ENCODE measurements at places on chromosomes 1 and 21.

DNA sequence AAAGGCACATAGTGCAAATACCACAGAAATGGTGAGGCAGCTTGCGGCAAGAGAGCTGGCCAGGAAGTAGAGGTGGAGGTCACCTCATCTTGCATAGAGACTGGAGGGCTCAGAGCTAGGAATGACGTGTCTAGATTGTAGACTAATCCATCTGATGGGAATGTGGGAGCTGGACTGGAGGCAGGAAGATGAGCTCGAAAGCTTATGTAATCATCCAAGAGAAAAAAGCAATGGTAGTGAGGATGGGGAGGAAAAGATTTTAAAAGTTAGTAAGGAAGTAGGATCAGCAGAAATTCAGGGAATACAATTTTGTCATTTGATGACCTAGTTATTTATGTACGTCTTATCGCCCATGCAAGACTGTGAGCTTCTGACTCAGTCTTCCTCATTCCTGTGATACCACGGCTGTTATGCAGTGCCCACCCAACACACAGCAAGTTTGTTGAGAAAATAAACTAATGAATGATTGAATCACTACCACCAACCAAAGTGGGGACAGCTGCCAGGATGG is 123.9 kb downstream of the RRAGC start:
- DNase-seq, result no peak

DNA sequence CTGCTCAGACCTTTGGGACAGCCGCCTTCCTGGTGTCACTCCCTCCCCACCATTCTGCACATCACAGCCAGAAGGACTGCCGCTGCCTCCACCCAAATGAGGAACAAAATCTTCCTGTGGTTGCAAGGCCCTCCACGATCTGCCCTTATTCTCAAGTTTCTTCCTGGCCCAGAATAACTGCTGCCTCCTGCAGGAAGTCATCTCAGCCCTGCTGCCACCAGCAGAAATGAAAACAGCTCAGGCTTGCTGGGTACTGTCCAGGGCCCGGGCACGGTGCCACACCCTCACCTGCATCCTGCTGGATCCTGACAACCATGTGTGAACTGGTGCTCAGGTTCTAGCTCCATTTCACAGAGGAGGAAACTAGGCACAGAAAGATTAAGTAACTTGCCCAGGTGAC is 2.8 kb downstream of the CLDN19 start:
- no peak for DNase-seq

DNA sequence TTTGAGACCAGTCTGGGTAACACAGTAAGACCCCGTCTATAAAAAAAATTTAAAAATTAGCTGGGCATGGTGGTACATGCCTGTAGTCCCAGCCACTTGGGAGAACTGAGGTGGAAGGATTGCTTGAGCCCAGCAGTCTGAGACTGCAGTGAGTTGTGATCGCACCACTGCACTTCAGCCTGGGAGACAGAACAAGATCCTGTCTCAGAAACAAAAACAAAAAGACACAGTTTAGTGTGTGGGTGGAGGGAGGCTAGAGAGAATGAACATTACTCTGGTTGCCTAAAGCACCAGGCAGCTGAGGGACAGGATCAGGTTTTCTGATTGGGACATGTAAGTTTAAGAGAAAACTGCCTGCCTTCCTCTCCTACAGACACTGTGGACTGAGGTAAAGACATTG is 42.3 kb downstream of the VAMP4 start:
- DNase-seq, result no peak

GRCh38 chr1:211578640-211579439 is at the start of gene SLC30A1:
Gene SLC30A1 (minus strand): TSS chr1:211579161. CDS start chr1:211578612, 549 bp downstream.
- DNase-seq, result peak; percentile 100

- DNase-seq, result no peak
These were observed 72.8 kb upstream of the CD1D start for GRCh38 chr1:158107916-158108315.

DNA sequence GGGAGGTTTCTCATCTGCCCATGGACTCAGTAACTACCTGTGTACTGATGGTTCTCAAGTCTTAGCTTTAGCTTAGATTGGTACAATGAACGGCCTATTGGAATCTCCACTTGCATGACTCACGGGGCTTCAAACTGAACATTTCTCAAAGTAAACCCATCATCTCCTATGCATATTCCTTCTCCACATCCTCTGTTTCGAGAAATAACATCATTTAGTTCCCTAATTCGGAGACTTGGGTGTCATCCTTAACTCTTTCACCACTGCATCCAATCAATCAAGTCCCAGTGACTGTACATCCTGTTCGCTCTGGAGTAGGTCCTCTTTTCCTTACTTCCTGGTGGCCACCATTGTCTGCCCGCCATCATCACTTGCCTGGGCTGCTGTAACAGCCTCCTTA is 55.8 kb downstream of the LGR6 start:
- DNase-seq, result no peak

DNA sequence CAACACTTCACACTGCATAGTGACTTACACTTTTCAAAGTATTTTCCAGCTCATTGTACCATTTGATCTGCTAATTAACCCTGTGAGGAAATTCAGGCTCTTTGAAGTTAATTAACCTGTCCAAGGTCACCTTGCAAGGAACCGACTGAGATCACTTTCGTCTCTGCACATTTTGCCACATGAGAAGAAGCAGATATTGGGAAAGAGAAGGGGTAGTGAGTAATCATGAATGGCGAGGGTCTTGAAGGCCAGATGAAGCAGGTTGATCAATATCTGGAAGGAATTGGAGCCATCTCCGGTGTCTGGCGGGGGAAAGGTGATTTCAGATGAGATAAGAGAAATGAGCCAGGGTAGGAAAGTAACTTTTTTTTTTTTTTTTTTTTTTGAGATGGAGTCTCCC is 3.4 kb downstream of the APOA2 start:
- DNase-seq, result no peak

DNA sequence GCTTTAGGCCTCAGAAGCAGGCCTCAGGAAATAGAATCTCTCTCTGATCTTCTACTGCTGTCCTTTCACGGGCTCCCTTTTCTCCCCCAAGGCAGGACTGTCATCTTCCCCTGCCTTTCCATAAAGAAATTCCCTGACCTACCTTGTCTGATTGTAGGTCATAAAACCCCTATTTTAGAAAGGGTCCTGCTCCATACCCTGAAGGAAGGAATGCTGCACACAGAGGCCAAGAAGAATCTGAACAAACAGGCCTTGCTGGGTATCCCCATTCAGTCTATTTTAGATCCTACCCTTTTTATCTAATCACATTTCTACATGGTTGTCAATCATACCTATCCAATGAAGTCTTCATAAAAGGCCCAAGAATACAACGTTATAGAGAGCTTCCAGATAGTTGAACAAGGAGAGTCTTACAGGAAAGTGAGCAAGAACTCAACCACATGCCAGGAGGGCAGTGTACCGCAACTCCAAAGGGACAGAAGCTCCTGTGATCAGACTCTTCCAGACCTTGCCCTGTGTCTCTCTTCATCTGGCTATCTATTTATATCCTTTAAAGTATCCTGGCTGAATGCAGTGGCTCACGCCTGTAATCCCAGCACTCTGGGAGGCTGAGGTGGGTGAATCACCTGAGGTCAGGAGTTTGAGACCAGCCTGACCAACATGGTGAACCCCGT is 93.1 kb downstream of the SLC16A1 start:
- DNase-seq, result no peak

- DNase-seq, result no peak
These were observed 130.9 kb downstream of the PBX1 start for GRCh38 chr1:164689672-164690511.

DNA sequence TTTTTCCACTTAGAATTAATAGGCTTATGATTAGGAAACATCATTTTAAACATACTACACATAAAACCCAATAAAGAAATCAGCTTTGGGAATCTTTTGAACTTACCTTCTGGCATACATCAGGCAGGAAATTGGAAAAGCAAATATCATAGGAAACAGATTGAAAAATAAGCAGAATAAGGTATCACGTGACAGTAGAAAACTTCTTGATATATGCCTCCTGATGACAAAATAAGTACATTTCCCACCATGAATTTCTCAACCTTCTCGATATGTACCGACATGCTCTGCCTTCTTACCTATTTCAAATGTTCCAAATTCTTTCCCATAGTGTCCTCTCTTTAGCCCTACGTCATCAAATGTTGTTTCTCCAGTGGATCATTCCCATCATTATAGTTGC is 72.4 kb downstream of the CLCA4 start:
- no peak for DNase-seq

- no peak for DNase-seq
These were observed 61.8 kb upstream of the SOD1 start for GRCh38 chr21:31597683-31598082.

- DNase-seq, result peak; percentile 77
These were observed 6.6 kb downstream of the IFFO2 start for GRCh38 chr1:18949686-18950400.

- no peak for DNase-seq
These were observed 34.1 kb downstream of the AGT start for GRCh38 chr1:230679825-230680224.

GRCh38 chr1:42968654-42969053 is 10.0 kb upstream of the SLC2A1 start:
- DNase-seq, result no peak

- DNase-seq, result no peak
These were observed 16.0 kb downstream of the PSRC1 start for GRCh38 chr1:109266965-109267364.

- no peak for DNase-seq
These were observed 16.4 kb upstream of the KCNK1 start for GRCh38 chr1:233597489-233597901.

- DNase-seq, result no peak
These were observed 307.1 kb downstream of the AMY1C start for GRCh38 chr1:104056786-104057185.

DNA sequence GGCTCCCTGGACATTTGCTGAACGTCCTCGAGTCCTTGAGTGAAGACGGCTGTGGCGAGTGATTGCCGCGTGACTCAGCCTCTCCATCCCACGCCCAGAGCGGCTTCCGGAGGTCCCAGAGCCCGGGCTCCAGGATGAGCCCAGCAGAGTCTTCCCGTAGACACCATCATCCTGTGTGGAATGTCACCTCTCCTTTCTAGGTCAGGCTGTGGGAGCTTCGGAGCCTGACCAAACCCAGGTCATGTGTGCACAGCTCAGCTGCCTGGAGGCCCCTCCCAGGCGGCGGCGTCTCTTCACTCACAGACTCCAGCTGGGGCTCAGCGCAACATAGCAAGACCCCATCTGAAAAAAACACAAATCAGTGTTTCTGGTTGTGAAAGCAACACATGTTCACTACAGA is 38.2 kb downstream of the PRKCZ start:
- peak; percentile 56 for DNase-seq

GRCh38 chr1:53543130-53543777 is 84.1 kb downstream of the DMRTB1 start:
- DNase-seq, result no peak

DNA sequence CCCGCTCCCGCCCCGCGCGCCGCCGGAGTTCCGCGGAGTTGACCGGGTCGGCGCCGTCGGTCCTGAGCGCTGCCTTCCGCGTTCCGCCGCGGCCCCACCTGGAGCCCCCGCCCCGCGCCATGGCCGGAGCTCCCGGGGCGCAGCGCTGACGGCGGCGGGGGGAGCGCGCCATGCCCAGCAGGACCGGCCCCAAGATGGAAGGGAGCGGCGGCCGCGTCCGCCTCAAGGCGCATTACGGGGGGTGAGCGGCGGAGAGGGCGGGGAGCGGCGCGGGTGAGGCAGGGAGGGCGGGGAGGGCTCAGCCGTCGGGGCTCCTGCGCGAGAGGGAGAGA is 216 bp downstream of the PRKCZ start:
- DNase-seq, result peak; percentile 59

- DNase-seq, result no peak
These were observed 67.4 kb upstream of the F3 start for GRCh38 chr1:94608852-94609530.

GRCh38 chr1:44134071-44134920 is 7.1 kb downstream of the KLF18 start:
- DNase-seq, result no peak

DNA sequence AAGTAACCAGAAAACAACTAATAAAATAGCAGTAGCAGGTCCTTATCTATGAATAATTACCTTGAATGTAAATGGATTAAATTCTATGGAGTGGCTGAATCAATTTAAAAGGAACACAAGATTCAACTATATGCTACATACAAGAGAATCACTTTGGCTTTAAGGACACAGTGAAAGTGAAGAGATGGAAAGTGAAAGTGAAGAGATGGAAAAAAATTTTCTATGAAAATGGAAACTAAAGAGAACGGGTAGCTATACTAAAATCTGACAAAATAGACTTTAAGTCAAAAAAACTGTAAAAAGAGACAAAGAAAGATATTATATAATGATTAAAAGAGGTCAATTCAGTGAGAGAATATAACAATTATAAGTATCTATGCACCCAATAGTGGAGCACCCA is 54.7 kb downstream of the C1orf185 start:
- DNase-seq, result no peak

- DNase-seq, result peak; percentile 50
These were observed 2.1 kb downstream of the BRINP3 start for GRCh38 chr1:190475421-190476141.

- no peak for DNase-seq
These were observed 64.7 kb downstream of the SLC35A3 start for GRCh38 chr1:100034470-100034869.

- no peak for DNase-seq
These were observed 405.3 kb upstream of the PRMT6 start for GRCh38 chr1:106651028-106651762.

DNA sequence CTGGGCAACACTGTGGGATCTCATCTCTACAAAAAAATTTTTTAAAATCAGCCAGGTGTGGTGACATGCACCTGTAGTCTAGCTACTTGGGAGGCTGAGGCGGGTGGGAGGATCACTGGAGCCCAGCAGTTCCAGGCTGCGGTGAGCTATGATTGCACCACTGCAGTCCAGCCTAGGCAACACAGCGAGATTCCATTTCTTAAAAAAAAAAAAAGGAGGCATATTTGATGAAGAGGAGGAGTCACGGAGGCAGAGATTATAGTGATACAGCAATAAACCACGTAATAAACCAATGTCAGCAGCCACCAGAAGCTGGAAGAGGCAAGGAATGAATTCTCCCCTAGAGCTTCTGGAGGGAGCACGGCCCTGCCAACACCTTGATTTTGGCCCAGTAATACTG is 4.0 kb downstream of the LIX1L start:
- DNase-seq, result no peak
